ENCODE measurements at places on chromosomes 5 and 9.
A peak's percentile ranks its signal among the peaks of the same experiment; 100 is the strongest.

DNA sequence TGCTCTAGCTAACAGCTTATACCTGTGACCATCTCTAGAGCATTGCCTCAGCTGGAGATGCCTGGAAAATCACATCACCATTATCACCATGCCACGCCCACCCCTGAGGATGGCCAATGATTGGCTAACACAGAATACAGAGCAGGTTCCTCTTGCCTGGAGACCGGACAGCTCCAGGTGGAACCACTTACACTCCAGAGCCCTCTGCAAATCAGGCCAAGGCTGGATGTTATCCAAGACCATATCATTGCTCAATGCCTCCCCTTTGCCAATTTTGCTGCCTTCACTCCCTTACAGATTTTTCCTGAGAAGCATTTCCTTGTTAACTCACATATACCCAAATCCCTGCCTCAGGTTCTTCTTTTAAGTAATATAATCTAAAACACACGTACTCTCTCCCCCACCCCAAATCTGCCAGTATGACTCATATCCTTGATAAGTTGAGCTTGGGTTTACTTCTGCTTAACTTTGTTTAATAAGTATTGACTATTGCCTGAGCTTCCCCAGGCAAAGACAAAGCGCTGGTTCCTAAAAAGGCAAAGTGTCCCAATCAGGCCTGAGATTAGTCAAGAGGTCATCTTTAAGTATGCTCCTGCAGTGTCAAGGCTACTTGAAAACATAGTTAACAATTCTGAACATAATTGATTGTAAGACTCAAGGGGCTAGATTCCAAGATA is 309.6 kb downstream of the EPB41L4A start:
- no peak for DNase-seq

GRCh38 chr9:105359892-105360291 is 87.9 kb upstream of the FSD1L start:
- no peak for DNase-seq

DNA sequence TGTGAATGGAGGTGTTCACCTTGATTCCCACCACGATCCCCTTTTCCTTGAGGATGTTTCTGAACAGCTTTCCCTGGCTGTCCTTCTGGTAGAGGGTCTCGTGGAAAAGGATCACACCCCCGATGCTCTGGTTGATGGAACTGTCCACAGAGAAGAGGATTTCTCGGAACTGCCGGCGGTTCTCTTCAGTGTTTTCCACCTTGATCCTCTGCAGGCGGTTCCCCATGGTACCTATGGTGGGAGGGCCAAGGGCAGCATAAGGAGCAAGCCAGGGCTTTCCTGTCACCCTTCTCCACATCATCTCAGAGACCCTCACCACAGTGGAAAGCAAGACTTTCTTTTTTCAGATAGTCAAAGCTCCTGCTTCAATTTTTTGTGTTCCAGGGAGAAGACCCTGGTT is 5.8 kb downstream of the ALDOB start:
- DNase-seq: no peak

DNA sequence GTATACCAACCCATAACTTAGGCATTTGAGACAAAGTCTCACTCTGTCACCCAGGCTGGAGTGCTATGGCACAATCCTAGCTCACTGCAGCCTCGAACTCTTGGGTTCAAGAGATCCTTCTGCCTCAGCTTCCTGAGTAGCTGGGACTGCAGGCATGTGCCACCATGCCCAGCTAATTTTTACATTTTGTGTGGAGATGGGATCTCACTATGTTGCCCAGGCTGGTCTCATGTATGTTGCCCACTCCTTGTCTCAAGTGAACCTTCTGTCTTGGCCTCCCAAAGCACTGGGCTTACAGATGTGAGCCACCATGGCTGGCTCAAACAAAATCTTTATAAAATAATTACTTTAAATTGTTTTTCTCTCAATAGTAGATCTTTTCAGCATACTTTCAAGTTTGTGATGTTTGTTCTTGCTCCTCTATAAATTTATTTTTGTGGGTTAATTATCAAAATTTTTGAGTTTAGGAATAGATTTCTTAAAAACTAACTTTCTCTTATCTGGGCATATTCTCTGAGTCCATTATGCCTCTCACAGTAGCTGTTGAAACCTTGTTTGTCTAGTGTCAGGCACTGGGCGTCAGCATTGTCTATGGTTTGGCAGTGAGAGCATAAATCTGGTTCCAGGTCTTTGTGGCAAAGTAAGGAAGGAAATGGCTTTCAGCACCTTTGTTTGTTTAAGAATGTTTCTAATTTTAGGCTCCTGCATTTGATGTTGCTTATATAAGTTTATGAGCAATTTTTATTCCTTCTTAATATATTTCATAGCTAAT is 38.7 kb downstream of the NLN start:
- DNase-seq: no peak

DNA sequence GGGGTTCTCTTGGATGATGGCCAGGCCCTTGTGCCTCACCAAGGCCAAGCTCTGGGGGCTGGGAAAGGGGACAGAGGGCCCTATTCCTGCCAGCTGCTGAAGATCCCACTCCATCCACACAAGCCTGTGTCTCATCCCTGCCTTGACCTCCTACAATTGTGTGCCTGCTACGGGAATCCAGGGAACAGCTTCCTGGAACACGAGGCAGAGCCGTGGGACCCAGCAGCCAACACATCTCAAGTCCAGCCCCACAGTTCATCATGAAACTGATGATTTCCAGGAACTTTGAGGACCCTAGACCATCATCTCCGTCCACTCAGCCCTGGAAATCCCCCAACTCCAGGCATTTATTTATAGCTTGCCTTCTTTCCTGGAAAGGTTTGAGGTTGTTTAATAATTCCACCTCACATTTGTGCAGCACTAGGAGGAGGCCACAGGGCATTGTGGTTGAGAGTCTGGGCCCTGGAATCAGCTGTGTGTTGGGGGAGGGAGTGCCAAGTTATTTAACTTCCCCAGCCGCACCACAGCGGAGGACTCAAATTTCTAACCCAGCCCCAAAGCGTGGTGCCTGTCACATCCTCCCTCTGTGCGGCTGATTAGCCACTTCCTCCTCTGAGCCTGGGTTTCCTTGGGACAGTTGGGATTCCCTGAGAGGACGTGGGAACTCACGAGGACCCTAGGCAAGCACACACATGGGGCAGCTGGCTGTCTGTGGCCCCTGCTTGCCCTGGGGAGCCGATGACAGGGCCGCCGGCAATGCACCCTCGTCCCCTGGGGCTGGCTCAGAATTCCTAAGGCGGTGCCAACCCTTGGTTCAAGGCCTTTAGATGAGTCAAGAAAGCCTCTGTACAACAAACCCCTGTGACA is 58.2 kb upstream of the GGTA1 start:
- DNase-seq: peak; percentile 79

DNA sequence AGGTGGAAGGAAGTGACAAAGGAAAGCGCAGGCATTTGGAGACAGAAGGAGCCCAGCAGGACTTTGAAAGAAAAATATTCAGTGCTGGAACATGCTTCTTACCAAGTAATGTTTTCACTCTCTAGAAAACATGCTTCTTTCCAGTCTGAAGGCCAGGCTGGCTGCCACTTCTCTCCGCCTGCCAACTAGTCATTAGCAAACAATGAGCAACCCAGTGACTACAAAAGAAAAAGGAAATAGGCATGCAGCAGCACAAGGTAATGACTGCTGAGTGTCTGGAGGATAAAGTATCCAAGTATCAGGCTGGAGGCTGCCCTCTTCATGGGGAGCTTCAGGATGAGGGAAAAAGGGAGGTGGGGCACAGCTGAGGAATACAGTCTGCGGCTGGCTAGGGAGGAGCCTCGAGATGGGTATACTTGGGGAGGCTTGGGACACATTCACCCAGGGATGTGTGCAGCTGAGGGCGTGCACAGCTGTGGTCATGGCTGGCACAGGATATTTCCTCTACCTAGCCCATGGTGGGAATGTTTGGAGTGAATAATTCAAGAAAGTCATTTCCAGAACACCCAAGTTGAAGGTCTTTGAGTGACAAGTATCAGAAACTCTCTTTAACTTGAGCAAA is 161.5 kb upstream of the KIF2A start:
- DNase-seq: no peak

All from right forelimb (tissue), 1 donor.